ENCODE measurements at places on chromosomes 4 and X.

DNA sequence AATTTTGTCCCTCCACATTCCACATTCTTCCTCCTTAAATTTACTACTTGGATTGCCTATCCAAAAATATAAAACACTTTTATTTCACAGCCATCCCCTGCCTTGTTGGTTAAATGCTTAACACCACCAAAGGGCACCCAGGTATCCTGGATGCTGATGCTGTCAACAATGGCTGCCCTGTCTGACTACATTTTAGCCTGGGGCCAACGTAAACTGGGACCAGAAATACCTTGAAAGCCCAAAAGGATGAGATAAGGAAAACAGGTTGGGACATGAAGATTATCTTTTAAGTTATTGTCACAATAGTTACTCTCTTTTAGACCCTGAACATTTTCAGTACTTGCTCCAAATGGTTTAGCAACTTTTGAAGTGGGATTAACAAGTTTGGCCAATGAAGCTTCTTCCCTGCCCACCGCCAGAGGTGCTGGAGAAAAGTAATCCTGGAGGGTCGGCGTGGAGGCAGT, 775 bp upstream of the YIPF6 start:
- no peak for DNase-seq

DNA sequence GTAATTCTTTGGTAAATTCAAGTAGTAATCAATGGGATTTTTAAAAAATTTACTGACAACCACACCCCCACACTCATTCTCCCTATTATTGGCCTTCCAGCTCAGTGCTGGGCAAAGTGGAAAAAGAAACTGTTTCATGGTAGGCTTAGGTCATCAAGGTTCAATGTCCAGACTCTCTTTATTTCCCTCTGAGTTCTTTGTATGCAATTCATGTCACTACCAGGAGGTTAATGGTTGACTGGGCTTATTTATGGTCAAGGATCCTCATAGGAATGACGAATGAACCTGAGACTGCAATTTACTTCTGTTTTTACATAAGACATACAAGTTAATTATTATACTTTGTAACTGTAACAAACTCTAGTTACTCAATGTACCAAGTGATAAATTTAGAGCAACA, 403.2 kb downstream of the KLHL13 start:
- no peak for DNase-seq

- DNase-seq = no peak
Measured at GRCh38 chrX:49042581-49043219, 457 bp downstream of the TFE3 start.

DNA sequence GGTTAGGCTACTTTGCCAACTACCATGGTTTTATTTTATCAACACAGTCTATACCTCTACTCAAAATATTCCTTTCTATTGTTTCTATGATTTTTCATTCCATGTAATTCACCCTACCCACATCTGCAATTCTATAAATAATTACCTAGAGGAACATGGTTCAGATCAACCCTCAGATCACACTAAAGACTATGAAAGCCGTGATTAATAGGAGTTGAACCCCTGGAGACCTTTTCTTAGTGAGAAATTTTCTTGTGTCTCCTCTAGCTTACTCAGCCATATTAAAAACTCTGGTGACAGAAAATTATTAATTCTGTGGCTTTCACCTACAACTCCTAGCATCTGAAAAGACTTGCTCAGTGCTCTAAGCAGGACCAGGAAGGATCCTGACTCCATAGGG, 38.5 kb upstream of the CXXC4 start:
- DNase-seq = no peak

DNA sequence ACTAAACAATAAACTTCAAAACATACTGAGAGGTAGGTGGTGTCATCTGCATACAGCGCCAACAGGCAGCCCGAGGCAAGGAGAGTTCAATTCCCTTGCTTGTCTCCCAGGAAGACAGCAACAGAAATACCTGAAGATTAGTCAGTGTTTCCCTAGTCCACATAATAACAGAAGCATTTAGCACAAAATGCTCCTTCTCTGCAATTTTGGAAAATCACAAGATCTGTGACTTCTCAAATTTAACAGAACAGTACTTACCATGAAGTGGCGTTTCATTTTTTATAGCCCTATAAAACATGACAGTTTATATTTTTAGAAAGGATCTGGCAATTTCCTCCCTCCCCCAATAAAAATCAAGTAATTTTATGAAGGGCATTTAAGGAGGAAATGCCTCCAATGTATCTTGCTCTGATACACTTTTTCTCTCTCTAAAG, 67.1 kb upstream of the MYOZ2 start:
- DNase-seq = no peak

GRCh38 chr4:39664828-39665731, 26.4 kb upstream of the SMIM14 start:
- DNase-seq = no peak

DNA sequence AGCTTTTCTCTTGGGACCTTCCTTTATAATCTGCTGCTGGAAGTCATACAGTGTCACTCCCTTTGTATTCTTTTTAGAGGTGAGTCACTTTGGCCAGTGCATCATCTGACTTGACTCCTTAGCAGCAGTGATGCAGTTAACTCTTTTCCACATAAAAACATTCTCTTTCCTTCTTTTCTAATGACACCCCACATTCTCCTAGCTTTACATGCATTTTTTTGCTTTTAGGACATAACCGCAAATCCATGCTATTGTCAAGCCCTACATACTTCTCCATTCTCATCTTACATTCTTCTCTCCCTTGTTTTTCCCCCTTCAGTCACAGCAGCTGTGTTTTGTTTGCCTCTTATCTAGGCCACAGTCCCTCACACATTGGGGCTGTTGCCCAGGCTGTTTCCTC, 55.1 kb downstream of the ZNF330 start:
- DNase-seq = no peak

GRCh38 chr4:10891866-10892265, 207.3 kb upstream of the CLNK start:
- no peak for DNase-seq

DNA sequence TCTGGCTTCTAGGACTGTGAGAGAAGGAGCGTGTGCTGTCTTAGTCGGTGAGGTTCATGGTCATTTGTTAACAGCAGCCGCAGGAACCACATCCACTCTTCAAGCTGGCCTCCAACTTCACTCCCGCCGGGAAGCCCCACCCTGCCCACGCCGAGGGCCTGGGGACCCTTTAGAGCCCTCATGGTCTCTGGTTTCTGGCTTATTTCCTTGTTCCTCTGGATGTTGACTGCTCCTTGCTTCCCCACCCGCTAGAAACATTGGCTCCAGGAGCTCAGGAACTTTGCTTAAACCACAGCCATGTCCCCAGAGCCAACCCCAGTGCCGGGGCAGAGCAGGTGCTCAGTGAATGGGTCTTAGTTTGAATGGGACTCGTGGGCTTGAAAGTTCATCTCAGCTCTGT, 40.8 kb downstream of the HTRA3 start:
- DNase-seq = no peak

DNA sequence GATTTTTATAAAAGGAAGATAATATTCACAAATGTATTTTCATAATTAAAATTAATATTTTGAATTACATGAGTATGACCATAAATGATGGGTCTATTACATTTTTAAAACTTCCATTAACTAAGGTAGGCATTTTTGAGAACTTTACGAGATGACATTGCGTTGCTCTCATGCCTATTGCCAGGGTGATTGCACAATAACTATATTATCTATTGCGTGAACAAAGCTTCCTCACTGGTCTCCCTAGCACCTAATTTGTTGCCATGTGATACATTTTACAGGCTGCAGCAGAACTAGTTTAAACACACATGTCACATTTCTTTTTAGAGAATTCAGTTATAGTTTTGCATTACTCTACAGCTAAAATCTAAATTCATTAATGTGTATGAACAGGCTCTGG, 289.7 kb upstream of the GRID2 start:
- DNase-seq = no peak

- no peak for DNase-seq
Measured at GRCh38 chrX:134013092-134013497, 27.7 kb upstream of the GPC3 start.
